Stimulated activated CD8-positive, alpha-beta memory T cell treated with anti-CD3 and anti-CD28 coated beads, Interleukin-7, amount 100 ng/mL, for 1 hour (primary cell): ENCODE measurements at places on chromosomes 11 and 22.

DNA sequence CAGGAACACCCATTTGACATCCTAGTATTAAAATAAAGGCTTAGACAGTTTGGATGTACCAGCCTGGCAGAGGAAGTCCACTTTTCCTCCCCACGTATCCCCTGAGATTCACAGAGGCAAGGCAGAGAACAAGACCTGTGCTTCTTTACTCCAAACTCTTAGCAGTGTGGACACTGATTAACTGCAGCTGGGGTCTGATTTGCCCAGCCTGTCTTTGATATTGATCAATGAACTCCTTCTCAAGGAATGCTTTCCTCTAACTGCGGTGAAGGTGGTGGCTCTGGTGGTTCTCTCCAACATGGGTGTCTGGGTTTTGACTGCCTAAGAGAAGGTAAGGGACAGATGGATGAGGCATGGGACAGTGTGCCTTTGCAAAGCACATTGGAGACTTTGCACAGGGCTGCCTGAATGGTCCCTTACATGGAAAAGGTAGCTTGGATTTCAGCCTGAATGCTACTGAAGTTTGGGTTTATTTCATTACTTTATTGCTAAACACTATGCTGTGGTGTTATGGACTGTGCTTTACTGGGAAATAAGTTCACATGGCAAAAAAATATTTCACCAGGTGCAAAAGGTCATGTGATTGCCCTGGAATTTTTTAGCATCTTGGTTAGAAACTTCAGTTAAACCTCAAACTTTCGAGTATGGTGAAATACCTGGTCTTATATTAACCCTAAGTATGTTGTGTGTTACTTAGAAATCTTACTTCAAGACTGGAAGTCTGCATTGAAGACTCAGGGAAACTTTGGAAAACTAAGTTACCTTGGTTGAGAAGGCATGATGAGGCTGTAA is 1.8 kb downstream of the GAS2 start:
- no peak for DNase-seq

- DNase-seq = no peak
Measured at GRCh38 chr11:76792505-76793264, 9.5 kb downstream of the TSKU start.

DNA sequence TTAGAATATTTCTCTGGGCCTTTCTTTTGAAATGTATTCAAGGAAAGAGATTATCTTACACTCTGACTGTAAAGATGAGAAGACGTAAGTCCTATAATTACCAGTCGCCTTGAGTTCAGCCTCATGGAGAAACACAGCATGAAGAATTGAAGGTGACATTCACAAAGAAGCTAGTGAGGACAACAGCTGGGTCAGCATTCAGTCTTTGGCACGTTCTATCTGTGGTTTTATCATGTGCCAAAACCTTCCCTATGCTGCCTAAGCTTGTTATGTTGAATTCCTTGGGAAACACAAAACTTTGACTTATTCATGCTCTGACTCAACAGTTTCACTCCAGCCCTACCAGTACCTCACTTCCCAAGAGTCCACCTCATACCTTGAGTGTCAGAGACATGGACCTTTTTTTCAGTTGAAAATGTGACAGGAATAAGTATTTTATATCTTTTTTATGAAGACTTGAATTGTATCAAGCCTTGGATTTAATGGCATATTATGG is 198.8 kb upstream of the KIRREL3 start:
- DNase-seq = no peak

DNA sequence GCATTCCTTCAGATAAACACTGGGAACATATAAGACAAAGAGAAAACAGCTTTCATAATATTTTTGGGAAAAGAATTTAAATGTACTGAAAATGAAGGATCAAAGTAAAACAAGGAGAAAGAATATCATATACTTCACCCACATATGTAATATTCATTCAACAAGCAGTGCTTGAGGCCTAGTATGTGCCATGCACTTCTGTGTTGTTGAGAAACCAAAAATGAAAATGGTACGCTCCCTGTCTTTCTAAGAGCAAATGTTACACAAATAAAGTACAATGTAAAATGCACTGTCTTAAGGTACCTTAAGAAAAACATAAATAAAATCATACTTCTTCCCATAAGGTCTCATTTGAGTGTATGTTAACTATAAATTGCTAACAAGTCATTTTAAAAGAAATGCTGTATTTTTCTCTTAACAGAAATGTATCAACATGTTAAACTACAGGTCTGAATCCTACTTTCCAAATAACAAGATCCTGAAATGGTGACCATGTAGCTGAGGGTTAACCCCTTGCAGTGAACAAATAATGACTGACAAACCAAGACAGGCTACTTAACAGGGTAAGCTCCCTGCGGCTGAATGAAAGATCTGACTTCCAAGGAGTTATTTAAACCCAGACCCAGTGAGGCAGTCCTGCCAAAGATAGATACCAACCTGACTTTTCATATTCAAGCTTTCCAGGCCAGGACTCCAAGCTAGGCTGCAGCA is 377.6 kb downstream of the DCDC1 start:
- DNase-seq = no peak

DNA sequence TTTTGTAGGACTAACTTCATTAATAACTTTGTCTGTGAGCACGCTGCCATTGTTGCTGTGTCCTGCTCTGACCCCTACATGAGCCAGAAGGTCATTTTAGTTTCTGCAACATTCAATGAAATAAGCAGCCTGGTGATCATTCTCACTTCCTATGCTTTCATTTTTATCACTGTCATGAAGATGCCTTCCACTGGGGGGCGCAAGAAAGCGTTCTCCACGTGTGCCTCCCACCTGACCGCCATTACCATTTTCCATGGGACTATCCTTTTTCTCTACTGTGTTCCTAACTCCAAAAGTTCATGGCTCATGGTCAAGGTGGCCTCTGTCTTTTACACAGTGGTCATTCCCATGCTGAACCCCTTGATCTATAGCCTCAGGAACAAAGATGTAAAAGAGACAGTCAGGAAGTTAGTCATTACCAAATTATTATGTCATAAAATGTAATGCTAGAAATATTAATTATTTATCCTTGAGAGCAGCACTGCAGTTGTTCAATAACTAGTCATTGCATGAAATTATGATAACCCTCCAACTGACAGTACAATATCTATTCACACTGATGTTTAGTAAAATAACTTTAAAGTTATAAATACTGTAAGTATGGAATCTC is 46.4 kb upstream of the OR5D13 start:
- DNase-seq = no peak

DNA sequence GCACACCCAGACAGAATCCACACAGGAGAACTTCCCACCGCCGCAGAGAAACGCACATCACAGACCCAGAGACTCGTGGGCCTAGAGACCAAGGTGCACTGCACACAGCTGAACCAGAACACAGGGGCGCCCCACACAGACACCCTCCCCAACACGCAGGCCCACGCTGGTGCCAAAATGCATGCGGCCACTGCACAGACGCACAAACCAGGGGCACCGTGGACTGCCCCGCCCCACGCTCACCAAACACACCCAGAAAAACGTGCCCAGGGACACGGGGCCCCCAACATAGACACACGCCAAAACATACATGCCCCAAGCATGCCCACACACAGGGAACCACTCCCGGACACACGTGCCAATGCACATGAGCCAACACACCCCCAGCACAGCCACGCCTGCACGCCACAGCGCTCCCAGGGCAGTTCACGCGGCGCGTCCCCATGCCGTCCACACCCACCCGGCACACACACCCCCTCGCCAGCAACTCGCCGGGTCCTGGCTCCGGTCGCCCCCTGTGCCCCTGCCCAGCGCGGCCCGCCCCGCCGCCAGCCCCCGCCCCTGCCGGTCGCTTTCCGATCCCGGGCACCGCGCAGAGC is 7.8 kb downstream of the ELFN2 start:
- no peak for DNase-seq

- DNase-seq = no peak
Measured at GRCh38 chr22:36701965-36702621, 1.5 kb downstream of the CACNG2 start.
